Motor neuron (in vitro differentiated cells): ENCODE measurements at places on chromosomes 12 and 14. TPM values are rescaled to one million over a fixed set of nuclear protein-coding genes. Genes with fewer than 3 reads are reported as not detected.

Gene AICDA
- 0.27 TPM in 1 of 2 replicates, not detected in the other for total RNA-seq

Gene CEP83
- 18.8 and 20.8 TPM in 2 replicates for total RNA-seq

Gene MRPL42
- 61.0 and 68.4 TPM in 2 replicates for total RNA-seq

Gene PPM1A
- 35.1 and 44.8 TPM in 2 replicates for total RNA-seq

Gene PIK3C2G
- 0.05 TPM in 1 of 2 replicates, not detected in the other for total RNA-seq

Gene RD3L
- total RNA-seq: 0.29 TPM in 1 of 2 replicates, not detected in the other
